ENCODE measurements at places on chromosomes 1 and 21.

GRCh38 chr1:225415307-225415706, 12.5 kb downstream of the LBR start:
- no peak overlapping the region for H3K4me3 ChIP-seq
- no peak overlapping the region for H3K27ac ChIP-seq
- DNase-seq = no peak
- H3K4me1 ChIP-seq = no peaks in the 10 kb centered on the region
- no peaks in the 10 kb centered on the region for H3K36me3 ChIP-seq

DNA sequence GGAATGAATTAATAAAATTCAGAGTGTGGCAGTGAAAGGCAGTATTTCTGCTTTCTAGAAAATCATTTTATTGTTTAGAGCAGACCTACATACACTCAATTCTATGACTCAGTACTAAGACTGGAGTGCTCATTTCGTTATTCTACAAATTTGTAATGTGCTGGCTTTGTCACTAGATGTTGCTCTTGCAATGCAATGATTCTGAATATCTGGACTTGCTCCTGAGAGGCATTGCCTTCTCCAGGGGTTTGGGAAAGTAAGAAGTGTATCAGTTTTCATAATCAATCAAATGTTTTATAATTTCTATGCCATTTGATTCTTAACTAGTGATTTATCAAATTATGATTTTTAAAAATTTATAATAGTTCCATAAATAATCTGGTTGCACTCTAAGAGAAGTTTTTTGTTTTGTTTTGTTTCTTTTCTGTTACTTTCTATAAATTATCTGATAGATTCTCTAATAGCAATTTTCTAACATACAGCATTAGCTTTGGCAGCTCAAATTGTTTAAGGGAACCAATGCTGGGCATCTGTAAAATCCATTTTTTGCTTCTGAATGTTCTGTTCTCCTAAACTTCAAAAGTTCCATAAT, 280.5 kb upstream of the SGIP1 start:
- no peak overlapping the region for H3K27ac ChIP-seq
- no peaks in the 10 kb centered on the region for H3K36me3 ChIP-seq
- no peak for DNase-seq
- no peak overlapping the region for H3K4me3 ChIP-seq
- no peaks in the 10 kb centered on the region for H3K27me3 ChIP-seq

DNA sequence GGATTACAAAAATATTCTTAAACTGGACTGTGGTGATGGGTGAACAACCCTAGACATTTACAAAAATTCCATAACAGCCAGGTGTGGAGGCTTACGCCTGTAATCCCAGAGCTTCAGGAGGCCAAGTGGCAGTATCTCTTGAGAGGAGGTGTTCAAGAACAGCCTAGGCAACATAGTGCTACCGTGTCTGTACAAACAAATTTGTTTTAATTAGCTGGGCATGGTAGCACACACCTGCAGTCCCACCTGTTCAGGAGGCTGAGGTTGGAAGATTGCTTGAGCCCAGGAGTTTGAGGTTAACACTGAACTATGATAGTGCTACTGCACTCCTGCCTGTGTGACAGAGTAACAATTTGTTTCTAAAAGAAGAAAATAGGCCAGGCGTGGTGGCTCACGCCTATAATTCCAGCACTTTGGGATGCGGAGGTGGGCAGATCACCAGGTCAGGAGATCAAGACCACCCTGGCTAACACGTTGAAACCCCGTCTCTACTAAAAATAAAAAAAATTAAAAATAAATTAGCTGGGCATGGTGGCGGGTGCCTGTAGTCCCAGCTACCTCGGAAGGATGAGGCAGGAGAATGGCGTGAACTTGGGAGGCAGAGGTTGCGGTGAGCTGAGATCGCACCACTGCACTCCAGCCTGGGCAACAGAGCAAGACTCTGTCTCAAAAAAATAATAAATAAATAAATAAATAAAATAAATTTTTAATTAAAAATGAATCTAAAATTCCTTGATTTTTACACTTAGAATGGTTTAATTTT, 37.1 kb downstream of the ARID4B start:
- H3K4me3 ChIP-seq = no peak overlapping the region
- peaks cover 4% of the 10 kb centered on the region for H3K4me1 ChIP-seq
- DNase-seq = no peak
- no peaks in the 10 kb centered on the region for H3K36me3 ChIP-seq
- no peaks in the 10 kb centered on the region for H3K27me3 ChIP-seq
- H3K27ac ChIP-seq = no peak overlapping the region

DNA sequence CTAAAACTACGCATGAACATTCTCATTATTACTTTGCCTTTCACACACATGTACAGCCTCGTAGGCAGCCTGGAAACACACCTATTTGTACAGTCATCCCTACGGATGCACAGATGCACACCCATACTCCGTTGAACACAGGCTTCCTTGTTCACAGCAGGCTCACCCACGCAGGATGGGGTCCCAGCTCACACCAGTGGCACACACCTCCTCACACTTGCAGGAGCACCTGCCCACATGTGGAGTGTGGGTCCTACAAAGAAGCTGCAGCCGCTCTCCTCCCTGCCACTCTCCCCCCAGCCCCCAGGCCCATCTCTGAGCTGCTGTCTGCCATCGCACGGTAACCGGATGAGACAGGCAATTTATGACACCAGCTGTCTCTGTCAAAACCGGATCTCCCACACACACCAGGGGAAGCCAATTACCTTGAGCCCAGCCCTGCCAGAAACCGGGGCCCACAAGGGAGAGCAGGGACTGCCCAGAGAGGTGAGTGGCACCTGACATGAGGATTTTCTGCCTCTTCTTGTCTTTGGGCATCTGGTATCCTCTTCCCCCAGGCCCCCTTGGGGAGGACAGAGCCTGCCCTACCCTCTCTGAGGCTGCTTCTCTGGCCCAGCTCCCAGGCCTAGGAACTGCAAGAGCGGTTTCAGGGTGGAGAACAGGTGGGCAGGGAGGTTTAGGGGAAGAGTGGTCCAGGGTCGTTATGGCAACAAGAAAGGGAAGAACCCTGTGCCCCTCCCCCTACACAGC, 175.4 kb downstream of the IGSF21 start:
- H3K27me3 ChIP-seq = no peaks in the 10 kb centered on the region
- no peaks in the 10 kb centered on the region for H3K36me3 ChIP-seq
- H3K27ac ChIP-seq = no peak overlapping the region
- no peak for DNase-seq
- no peak overlapping the region for H3K4me3 ChIP-seq

GRCh38 chr1:111141245-111142220, 1.5 kb downstream of the CEPT1 start:
- no peaks in the 10 kb centered on the region for H3K27me3 ChIP-seq
- peak overlapping the region; percentile 93 for H3K27ac ChIP-seq
- no peak for DNase-seq
- H3K4me1 ChIP-seq = peaks cover 9% of the 10 kb centered on the region
- H3K4me3 ChIP-seq = peak overlapping the region; percentile 97

GRCh38 chr1:118049981-118050380, 120.4 kb downstream of the WDR3 start:
- no peak overlapping the region for H3K27ac ChIP-seq
- no peak for DNase-seq
- H3K4me3 ChIP-seq = no peak overlapping the region
- H3K4me1 ChIP-seq = no peaks in the 10 kb centered on the region
- H3K27me3 ChIP-seq = no peaks in the 10 kb centered on the region

DNA sequence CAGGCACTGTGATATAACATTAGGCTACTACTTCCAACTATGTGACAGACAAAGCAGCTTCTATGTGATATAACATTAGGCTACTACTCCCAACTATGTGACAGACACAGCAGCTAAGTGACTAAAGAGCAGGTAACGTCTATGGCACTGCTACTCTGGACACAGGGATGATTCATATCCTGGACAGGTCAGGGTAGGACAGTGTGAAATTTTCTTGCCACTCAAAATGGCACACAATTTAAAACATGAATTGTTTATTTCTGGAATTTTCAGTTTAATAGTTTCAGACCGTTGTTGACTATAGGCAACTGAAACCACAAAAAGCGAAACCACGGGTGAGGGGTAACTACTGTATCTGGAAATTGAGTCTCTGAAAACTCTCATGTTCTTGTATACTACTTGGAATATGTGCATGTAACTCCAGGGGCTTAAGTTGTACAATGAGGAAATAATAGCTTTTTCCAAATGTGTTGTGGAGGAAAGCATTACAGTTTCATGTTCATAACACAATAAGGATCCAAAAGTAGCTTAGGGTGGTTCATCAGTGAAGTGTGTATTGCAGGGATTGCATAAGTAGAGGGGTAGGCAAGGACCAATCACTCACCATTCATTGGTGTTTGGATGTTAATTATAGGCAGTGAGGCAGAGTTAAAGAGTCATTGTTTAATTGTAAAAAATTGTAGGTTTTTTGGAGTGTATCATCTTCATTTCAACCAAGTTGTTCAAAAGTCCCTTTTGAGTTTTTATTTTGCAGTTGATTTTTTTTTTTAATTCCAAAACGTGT, 5.3 kb downstream of the DTL start:
- H3K4me1 ChIP-seq = no peaks in the 10 kb centered on the region
- DNase-seq = no peak
- no peak overlapping the region for H3K27ac ChIP-seq
- no peaks in the 10 kb centered on the region for H3K27me3 ChIP-seq
- H3K4me3 ChIP-seq = no peak overlapping the region

- peaks cover 12% of the 10 kb centered on the region for H3K4me1 ChIP-seq
- H3K4me3 ChIP-seq = no peak overlapping the region
- H3K36me3 ChIP-seq = no peaks in the 10 kb centered on the region
- DNase-seq = no peak
- no peaks in the 10 kb centered on the region for H3K27me3 ChIP-seq
Measured at GRCh38 chr1:113780374-113781146, 21.3 kb upstream of the PHTF1 start.

DNA sequence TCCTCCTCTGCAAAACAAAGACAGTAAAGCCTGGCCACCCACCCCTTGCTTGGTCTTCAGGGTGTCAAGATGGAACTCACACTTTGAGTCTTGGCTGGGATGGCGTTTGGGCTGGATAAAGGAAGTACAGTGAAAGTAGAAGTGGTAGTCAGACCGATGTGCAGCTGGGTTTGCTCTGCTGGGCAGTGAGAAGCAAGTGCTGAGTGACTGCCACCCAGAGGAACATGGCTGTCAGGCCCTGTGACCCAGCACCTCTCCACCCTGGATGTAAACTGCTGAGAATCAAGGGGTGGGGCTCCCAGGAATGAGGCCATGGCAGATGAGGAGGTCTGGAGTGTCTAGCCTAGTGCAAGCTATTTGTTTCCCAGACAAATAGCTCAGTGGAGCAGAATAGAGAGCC, 51.2 kb downstream of the POFUT2 start:
- no peak overlapping the region for H3K27ac ChIP-seq
- H3K27me3 ChIP-seq = no peaks in the 10 kb centered on the region
- no peak for DNase-seq
- H3K36me3 ChIP-seq = no peaks in the 10 kb centered on the region
- no peak overlapping the region for H3K4me3 ChIP-seq

DNA sequence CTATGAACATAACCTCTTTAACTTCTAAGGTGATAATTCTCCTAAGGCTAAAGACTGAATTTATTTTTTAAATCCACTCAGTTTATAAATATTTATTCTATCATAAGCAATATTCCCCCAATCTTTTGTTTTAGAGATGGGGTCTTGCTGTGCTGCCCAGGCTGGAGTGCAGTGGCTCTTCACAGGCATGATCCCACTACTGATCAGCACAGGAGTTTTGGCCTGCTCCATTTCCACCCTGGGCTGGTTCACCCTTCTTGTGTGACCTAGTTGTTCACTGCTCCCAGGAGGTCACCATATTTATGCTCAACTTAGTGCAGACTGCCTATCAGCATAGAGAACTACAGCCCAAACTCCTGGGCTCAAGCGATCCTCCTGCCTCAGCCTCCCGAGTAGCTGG, 38.6 kb downstream of the LPGAT1 start:
- DNase-seq = no peak
- H3K27me3 ChIP-seq = no peaks in the 10 kb centered on the region
- no peak overlapping the region for H3K27ac ChIP-seq

DNA sequence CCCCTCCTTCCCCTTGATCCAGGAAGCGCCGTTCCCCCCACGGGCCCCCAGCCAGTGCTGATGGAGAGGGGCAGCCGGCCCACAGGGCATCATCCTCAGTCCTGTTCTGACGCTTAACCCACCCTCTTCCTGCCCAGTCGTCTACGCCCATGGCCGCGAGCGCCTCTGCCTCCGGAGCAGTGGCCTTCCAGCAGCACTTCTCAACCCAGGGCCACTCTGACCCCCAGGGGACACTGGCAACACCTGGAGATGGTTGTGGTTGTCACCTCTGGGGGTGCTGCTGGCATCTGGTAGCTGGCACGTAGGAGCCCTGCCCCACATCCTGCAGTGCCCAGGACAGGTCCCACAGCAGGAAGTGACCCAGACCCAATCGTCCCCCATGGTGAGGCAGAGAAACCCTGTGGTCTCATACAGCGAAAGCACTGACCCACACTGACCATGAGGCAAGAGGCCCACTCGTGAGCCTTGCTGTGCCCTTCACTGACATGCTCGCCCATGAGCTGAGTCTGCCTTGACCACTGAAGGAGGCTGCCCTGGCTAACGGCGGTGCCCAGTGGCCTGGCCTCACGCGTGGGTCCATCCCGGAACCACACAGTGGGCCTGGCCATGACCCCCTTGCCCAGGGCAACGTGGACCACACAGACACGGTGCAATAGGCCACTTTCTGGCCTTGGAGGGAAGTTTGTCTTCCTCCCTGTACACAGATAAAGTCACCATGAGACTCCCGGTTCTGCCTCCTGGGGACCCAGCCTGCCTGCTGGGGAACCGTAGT, 96.8 kb upstream of the ARHGEF16 start:
- H3K27ac ChIP-seq = no peak overlapping the region
- DNase-seq = no peak
- no peaks in the 10 kb centered on the region for H3K36me3 ChIP-seq
- H3K27me3 ChIP-seq = no peaks in the 10 kb centered on the region

DNA sequence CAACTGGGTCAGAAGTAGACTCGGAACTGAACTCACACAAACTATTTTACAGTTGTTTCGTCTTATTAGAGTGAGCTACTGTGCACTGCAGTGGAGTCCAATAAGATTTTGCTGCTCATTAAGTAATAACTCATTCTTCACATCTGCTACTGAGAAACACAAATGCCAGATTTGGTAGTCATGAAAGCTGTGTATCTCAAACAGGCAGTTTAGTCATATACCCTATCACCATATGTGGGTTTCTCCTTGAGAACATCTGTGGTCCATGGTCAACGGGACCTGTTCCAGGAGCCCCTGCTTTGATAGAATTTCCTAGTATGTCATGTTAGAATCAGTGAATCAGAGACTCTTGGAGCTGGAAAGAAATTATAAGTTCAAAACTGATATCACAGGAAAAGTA, 60.4 kb downstream of the ALG14 start:
- no peaks in the 10 kb centered on the region for H3K4me1 ChIP-seq
- no peak overlapping the region for H3K4me3 ChIP-seq
- H3K27ac ChIP-seq = no peak overlapping the region
- H3K36me3 ChIP-seq = no peaks in the 10 kb centered on the region
- no peaks in the 10 kb centered on the region for H3K27me3 ChIP-seq
- no peak for DNase-seq

- peaks cover 6% of the 10 kb centered on the region for H3K4me1 ChIP-seq
- H3K27ac ChIP-seq = no peak overlapping the region
Measured at GRCh38 chr1:8283058-8283884, 34.6 kb upstream of the SLC45A1 start.

- no peaks in the 10 kb centered on the region for H3K27me3 ChIP-seq
- no peaks in the 10 kb centered on the region for H3K36me3 ChIP-seq
- no peak overlapping the region for H3K4me3 ChIP-seq
- no peak for DNase-seq
- no peak overlapping the region for H3K27ac ChIP-seq
Measured at GRCh38 chr1:42841010-42841409, 5.4 kb upstream of the ZNF691 start.

GRCh38 chr21:32566741-32567389, 18.5 kb downstream of the TCP10L start:
- no peak overlapping the region for H3K27ac ChIP-seq
- peaks cover 6% of the 10 kb centered on the region for H3K4me1 ChIP-seq
- no peak overlapping the region for H3K4me3 ChIP-seq
- H3K36me3 ChIP-seq = no peaks in the 10 kb centered on the region
- no peaks in the 10 kb centered on the region for H3K27me3 ChIP-seq
- DNase-seq = no peak

All from testis (tissue), 5 donors.